KBM-7 (cell line): ENCODE measurements at places on chromosomes 1 and 21.

GRCh38 chr1:4393191-4393590, 261.2 kb upstream of the AJAP1 start:
- DNase-seq = no peak

DNA sequence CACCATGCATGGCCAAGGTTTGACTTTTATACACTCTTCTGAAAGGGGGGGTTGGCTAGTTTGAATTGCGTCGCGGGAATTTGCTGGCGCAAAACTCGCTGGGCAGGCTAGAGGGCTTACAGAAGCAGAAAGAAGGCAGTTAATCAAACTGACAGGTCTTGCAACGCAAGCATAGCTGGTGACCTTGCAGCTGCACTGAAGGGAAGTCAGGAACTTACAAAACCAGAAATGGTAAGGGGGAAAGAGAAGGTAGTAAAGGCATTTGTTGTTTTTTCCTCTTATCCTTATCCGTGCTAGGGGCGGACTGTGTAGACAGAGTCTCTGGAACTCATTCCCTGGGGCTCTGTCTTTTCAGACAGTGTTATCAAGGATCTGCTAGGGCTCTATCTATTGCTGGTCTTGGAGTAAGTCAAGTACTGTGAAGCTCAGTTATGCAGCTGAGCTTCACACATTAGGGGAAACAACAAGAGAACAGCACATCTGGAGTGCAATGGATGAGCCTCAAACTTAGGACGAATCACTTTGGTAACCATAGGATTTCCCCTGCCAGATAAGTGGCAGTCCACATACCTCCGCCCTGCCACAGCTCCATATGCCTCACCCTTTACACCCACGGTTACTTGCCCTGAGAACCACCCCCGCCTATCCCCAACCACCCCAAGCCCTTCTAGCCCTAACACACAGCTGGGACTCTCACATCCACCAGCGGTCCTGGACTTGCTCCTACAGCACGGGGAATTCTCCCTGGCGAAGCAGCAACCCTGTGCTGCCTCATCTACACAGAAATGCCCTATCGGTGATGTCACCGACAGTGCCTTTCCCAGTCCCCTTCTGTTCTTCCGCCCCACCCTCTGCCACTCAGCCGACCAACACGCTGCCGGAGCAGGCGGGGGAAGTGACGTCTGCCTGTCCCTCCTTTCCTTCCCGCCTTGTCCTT, 251.4 kb downstream of the FAM72C start:
- DNase-seq = peak; percentile 76

DNA sequence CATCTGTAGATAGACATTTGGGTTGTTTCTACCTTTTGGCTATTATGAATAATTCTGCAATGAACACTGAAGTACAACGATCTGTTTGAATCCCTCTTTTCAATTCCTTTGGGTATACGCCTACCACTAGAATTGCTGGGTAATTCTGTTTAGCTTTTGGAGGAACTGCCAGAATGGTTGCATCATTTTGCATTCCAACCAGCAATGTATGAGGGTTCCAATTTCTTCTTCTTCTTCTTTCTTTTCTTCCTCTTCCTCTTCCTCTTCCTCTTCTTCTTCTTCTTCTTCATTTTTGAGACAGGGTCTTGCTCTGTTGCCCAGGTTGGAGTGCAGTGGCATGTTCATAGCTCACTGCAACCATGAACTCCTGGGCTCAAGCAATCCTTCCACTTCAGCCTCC, 13.8 kb upstream of the THEM5 start:
- DNase-seq = no peak

GRCh38 chr1:25893116-25893515, 13.1 kb downstream of the STMN1 start:
- DNase-seq = no peak

GRCh38 chr1:159163614-159164228, 7.7 kb upstream of the CADM3 start:
- no peak for DNase-seq
